ENCODE measurements at places on chromosomes 12 and 14.

- no peak for DNase-seq
These were observed 3.6 kb downstream of the DIP2B start for GRCh38 chr12:50508414-50508813.

- DNase-seq: no peak
These were observed 19.1 kb upstream of the RIN3 start for GRCh38 chr14:92494512-92494911.

DNA sequence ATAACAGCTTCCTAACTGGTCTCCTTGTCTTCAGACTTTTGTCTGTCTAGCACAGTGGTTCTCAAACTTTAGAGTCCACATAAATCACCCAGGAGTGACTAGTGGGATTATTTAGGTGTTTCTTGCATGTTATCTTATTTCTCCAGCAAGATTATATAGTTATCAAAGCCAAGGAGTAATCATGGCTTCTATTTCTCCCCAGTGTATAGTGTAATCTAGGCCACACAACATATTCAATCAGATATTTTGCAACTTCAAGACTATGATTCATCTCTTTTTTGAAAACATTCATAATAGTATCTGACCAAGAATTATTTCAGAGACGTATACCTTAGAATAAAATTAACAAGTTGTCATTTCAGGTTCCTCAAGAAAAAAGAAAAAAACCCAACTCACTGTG, 131.9 kb downstream of the CEP83 start:
- DNase-seq: no peak

- DNase-seq: no peak
These were observed 20.7 kb downstream of the GCH1 start for GRCh38 chr14:54881761-54882401.

DNA sequence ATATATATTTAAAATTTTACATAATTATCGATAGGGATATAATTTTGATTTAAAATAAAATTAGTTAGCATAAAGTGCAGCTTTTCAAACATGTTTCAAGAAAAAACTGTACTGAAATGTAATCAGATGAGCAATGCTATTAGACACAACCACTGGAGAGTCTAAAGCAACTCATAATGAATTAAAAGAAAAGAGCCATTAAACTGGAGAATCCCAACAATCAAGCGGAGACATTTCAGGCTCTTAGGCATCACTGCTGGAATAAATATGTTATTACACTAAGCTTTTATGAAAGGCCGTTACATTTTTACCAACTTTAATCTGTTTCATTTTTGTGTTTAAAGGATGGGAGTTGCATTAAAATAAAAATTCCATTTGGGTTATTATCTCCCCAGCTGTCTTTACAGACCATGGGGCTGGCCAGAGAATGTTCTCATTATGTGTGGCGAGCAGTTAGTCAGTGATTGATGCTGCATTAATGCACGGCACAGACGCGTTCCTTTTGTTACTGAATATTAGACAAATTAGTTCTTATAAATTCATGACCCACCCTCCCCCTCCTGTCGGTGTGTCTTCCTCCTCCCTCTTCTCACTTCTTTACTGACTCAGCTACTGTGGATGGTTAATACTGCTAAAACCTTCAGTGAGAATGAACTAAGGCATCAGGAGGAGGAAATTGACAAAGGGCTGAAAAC, 156.8 kb downstream of the PDZRN4 start:
- no peak for DNase-seq

DNA sequence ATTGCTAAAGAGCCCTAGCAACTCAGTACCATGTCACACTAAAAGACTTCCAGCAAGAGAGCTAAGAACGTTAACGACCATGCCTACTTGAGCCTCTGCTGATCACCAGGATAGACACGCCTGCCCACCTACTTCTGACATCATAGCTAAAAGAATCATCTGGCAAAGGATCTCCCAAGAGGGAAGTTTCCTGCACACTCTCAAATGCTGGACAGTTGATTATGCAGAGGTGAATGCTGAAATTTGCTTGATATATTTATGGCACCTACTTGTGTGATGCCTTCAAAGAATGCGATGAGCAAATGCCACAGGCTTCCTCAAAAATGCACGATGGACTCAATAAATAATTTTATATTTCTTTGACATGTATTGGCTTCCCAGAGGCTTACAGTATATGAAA, 113.6 kb downstream of the GALC start:
- no peak for DNase-seq

- DNase-seq: no peak
These were observed 37.3 kb downstream of the KIF21A start for GRCh38 chr12:39405580-39405979.

DNA sequence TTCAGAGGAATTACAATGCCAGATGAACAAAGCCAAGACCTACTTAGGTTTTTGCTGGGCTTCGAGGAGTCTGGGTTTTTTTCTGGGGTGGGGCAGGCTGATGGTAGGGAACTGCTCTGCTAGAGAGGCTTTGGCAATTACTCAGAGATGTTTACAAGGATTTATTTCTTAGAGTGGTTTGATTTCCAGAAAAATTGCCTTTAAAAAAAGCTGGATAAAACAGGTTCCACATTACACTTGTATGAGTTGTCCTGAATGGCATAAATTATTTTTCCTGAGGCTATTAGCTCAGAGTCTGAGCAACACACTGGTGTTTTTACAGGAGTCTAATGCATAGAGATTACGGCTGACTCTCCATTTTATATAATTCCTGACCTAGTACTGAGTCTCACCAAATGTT, 118.5 kb upstream of the FRMD6 start:
- no peak for DNase-seq

GRCh38 chr14:63045234-63045611, at the start of gene KCNH5:
Gene KCNH5, minus strand, starts transcription at chr14:63045458. Its CDS starts 272 bp downstream, at chr14:63045186.
- DNase-seq: no peak

GRCh38 chr12:53267306-53267998, 647 bp upstream of the ESPL1 start:
- DNase-seq: no peak

DNA sequence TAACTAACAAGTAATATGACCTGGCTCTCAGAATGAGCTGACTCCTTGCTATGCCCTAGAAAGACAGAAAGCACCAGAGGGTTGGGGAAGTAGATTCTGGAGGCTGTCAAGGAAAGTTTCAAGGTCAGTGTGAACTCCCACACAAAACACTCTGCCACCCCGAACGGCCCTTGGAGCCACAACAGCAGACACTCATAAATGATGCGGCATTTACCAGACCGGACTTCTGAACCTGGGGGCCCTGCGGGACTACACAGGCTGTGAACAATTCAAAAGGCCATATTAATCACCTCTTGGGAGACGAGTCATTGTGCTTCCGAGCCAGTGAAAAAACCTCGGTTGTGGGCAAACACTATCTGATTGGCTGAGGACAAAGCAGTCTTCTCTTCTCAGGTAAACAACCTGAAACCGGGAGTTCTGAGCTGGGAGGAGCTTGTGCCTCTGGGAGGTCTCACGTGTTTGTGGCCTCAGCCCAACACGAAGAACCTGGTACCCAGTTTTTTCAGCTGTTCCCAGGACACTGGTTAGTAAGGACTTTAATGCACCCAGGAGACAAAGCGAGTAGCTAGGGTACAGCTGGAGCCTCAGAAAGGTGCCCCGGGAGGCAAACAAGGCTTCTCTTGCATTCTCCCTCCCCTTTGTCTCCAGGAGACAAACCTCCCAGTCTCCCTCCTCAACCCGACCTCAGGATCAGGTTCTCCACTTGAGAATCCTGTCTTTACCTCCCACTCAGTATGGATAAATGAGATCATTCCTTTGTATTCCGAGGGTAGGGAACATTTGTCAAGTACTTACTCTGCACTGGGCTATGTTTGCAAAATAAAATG, 35.3 kb downstream of the VWF start:
- no peak for DNase-seq

DNA sequence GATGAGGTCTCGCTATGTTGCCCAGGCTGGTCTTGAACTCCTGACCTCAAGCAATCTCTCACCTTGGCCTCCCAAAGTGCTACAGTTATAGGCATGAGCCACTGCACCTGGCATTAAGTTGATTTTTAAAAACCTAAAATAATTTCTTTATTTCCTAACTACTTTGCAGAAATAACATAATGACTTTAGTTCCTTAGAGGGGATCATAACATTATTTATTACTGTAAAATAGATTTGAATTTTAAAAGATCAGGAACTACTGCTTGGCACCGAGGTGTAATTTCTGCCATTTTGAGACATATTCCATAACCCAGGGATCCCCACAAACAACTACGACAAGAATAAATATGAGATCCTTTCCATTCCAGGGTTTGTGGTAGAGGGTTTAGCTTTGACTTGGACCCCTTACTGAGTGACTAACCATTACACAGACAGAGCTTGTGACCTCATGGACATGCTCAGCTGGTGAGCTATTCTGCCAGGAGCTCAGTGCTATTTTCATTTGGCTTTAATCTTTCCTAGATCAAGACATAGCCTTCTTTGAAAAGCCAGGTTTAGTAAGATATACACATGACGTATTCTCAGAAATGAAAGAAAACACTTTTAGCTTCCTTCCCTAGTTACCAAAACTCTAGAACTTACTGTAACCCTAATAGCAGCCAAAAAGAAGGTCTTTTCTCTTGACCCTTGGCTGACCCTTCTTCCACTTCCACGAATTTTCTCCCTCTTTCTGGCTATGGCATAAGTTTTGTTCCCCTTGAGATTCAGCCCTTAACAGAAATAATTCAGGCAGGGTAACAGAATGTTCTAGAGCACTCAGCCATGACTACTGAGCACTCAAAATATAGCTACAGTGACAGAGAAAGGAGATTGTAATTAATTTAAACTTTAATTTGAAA, 75.1 kb upstream of the NUDT4 start:
- no peak for DNase-seq

- DNase-seq: no peak
These were observed 23.3 kb upstream of the HMGA2 start for GRCh38 chr12:65800937-65801336.

GRCh38 chr12:19026614-19027488, 102.7 kb upstream of the PLEKHA5 start:
- no peak for DNase-seq

- DNase-seq: no peak
These were observed 9.2 kb upstream of the CCDC197 start for GRCh38 chr14:93987815-93988476.

DNA sequence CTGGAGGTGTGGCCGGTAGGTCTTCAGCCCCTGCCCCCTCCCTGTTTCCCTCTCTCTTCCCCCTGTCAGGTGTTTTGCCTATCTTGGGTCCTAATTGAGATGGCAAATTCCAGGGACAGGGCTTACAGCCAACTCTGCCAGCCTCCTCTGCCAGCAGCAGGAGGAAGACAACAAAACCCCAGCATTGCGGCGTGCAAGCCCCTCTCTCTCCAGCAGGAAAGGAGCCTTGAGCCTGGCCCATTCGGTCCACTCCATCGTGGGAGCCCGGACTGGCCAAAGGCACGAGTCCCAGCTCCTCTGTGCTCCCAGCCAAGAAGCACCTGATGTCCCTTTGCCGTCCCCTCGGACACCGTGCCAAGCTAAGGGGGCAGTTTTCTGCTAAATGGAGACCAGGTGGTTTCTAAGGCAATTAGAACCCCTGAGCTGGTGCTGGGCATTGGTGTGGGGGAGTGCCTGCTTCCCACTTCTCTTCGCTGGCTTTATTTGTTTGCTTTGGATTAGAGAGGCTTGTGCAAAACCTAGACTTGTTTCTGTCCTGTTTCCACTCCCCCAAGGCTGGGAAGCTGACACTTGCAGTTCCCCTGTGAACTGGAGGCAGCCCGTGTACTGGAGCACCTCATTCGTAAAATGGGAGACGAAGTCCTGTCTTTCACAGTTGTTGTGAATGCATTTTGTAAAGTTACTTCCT, 57.1 kb upstream of the LHX5 start:
- DNase-seq: no peak

DNA sequence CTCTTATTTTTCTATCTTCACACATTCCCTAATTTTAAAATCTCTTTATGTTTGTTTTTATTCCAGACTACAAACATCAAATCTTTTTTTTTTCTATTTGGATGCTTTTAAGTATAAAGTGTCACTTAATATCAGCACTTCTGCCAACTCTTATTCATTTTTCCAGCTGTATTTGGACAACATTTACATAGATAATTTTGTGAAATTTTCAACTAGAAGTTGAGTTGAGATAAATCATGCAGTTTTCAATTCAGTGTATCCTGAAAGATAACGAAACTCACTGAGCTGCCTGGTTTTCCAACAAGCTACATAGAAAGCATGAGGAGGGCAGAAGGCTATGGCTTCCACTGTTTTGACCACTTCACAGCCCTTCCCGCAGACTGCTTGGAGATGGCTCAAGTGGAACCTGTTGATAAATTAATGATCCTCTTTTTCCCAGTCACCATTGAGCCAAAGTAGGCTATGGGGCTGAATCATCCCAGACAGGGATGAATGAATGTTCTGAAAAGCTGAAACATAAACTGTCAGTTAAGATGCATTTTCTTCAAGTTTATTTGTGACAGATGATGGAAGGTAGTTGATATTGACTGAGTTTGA, 213.9 kb downstream of the RAD51B start:
- no peak for DNase-seq

- no peak for DNase-seq
These were observed 17.9 kb upstream of the SOS2 start for GRCh38 chr14:50249136-50249775.

DNA sequence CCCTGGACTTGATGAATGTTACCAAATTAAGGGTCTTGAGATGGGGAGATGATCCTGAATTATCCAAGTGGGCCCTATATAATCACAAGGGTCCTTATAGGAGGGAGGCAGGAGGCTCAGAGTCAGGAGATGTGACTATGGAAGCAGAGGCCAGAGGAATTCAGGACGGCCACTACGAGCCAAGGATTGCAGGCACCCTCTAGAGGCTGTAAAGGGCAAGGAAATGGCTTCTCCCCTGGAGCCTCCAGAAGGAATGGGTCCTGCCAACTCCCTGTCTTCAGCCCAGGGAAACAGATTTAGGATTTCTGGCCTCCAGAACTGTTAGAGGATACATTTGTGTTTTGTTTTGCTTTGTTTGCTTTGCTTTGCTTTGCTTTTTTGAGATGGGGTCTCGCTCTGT, 8.8 kb downstream of the BDKRB1 start:
- DNase-seq: no peak

GRCh38 chr12:67386869-67387565, 117.9 kb downstream of the CAND1 start:
- DNase-seq: no peak

- DNase-seq: no peak
These were observed 4.4 kb downstream of the GPR84 start for GRCh38 chr12:54359762-54360351.

DNA sequence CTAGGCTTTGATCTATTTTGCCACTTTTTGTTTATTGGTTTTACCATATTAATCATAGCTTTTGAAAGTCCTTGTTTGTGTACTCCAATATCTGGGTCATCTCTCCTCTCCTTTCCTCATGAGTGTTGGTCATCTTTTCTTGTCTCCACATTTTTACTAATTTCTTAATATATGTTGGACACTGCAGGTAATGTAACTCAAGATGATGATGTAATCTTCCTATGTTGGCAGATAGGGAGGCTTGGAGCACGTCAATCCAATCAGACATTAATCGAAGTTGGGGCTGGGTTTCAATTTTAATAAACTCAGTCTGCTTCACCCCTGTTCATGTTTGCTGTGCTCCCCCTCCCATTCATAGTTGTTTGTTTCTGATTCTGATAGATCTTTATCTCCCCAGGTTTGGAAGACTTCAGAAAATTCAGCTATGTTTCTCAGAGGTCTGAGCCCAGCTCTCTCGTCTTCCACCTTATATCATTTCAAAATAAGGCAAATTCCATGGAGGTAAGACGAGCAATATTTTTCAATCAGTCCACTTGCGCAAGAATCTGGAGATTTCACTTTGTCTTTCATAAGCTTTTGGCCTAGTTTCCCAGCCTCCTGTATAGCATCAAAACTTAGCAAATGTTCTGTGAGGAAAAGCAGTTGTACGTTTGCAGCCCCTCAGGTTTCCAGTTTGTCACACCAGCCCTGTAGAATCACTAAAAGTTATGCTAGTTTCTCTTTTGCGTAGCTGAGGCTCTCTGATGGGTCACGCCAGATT, 504.1 kb downstream of the TMTC2 start:
- no peak for DNase-seq

Data from cerebellar nuclear complex (tissue), 1 donor.